ENCODE measurements at places on chromosomes 6 and 20.

DNA sequence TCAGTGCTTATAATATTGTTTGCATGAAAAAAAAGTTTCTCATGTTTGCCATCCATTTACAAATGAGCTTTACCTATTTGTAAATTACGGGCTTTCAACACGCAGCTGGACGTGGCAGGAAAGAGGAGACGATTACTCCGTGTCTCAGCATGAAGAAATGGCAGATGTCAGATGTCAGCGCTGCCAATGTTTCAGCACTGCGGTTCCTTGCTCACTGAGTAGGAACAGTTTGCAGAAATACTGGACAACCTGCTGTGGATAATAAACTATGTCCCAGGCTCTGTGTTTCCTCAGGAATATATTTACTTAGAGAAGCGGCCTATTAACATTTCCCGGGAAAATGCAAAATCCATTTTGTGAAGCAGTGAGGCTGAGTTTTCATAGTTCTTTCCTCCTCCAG lies 22.7 kb downstream of the RAMACL start:
- DNase-seq = no peak

DNA sequence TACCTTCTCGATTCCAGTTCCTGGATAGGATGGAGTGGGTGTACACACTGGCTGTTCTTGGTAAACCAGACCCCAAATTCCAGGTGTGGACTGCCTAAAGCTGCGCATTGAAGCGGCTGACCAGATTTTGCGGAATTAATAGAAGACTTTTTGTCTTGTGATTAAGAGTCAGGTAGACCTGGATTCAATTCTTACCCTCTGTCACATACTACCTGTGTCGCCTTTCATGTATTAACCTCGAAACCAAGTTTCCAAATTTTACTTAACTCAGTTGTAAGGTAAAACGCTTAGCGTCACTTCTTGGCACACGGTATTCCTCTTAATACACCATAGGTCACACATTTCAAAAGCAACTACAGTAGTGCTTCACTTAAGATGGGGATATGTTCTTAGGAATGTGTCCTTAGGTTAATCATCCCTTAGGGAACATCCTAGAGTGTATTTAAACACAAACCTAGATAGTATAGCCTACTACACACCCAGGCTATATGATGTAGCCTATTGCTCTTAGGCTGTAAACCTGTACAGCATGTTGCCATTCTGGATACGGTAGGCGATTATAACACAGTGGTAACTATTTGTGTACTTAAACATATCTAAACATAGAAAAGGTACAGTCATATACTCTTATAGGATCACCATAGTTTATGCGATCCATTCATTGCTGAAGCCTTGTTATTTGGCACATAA lies 733 bp upstream of the GOPC start:
- DNase-seq = no peak

GRCh38 chr6:44494011-44494501 lies 106.5 kb downstream of the CDC5L start:
- no peak for DNase-seq

DNA sequence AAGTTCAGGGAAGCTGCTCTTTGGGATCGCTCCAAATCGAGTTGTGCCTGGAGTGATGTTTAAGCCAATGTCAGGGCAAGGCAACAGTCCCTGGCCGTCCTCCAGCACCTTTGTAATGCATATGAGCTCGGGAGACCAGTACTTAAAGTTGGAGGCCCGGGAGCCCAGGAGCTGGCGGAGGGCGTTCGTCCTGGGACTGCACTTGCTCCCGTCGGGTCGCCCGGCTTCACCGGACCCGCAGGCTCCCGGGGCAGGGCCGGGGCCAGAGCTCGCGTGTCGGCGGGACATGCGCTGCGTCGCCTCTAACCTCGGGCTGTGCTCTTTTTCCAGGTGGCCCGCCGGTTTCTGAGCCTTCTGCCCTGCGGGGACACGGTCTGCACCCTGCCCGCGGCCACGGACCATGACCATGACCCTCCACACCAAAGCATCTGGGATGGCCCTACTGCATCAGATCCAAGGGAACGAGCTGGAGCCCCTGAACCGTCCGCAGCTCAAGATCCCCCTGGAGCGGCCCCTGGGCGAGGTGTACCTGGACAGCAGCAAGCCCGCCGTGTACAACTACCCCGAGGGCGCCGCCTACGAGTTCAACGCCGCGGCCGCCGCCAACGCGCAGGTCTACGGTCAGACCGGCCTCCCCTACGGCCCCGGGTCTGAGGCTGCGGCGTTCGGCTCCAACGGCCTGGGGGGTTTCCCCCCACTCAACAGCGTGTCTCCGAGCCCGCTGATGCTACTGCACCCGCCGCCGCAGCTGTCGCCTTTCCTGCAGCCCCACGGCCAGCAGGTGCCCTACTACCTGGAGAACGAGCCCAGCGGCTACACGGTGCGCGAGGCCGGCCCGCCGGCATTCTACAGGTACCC lies at the start of gene ESR1:
Gene ESR1 (plus strand): TSS at position 170 of the 858 bp plus-strand sequence. CDS start 231 bp downstream, at position 401.
- DNase-seq = no peak

- no peak for DNase-seq
Measured at GRCh38 chr6:73558624-73559398, 38.0 kb upstream of the EEF1A1 start.

- no peak for DNase-seq
Measured at GRCh38 chr6:113879186-113880096, 22.3 kb downstream of the MARCKS start.

DNA sequence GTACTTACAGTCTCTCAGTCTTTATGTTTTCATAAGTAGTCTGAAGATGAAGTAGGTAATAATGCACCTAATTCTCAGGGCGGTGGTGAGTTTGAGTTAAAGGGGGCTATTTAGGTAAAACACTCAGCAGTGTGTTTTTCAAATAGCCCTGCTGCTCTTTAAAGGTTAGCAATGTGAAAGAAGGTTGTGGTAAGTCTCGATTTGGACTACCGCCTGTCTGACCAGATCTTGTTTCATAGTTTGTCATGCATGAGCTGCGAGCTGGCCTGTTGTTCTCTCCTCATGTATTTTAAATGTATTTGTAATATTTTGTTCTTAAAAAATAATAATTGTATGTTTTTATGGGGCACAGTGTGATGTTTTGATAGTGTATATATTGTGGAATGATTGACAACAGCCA lies 340.2 kb downstream of the DHX35 start:
- DNase-seq = no peak

DNA sequence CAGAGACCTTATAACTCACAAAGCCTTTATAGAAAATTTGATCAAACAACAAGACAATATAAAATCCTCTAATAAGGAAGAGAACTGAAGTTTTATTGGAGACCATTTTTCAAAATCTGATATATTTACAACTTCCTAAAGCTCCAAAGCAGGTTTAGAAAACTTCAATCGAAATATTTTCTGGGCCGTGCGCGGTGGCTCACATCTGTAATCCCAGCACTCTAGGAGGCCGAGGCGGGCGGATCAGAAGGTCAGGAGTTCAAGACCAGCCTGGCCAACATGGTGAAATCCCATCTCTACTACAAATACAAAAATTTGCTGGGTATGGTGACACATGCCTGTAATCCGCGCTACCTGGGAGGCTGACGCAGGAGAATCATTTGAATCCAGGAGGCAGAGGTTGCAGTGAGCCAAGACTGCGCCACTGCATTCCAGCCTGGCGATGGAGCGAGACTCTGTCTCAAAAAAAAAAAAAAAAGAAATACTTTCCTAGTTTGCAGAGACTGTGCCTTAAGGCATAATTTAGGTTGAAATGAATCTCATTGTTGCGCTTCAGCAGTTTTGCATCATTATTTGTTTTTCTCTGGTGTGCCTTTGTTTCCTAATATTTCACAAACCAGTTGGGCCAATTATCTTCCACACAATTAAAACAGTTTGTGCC lies 60.6 kb upstream of the ASIP start:
- no peak for DNase-seq

GRCh38 chr20:4898282-4899244 lies 102.7 kb downstream of the SLC23A2 start:
- DNase-seq = no peak

- DNase-seq = no peak
Measured at GRCh38 chr20:6663104-6663503, 104.4 kb upstream of the BMP2 start.

DNA sequence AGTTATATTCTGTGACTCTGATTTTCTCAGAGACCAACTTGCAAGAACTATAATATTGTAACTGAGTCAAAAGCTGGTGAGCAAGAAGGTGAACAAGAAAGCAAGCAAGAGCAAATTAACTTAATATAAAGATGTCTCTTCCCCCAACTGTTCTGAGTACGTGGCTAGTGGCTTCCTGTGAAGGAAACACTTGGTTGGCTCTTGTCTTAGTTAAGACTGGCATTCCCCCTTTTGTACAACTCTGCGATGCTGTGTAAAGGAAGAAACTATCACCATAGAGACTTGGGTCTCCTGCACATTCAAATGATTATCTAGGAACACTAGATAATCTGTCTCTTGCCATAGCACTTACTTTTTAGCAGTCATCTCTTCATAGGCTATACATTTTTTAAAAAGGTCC lies 47.3 kb upstream of the TNFAIP3 start:
- no peak for DNase-seq

- no peak for DNase-seq
Measured at GRCh38 chr6:130382872-130383490, 17.2 kb downstream of the TMEM200A start.

- DNase-seq = no peak
Measured at GRCh38 chr6:49051281-49051680, 411.8 kb downstream of the MMUT start.

GRCh38 chr6:26020329-26021000 lies 57.9 kb downstream of the TRIM38 start:
- DNase-seq = peak; percentile 35

DNA sequence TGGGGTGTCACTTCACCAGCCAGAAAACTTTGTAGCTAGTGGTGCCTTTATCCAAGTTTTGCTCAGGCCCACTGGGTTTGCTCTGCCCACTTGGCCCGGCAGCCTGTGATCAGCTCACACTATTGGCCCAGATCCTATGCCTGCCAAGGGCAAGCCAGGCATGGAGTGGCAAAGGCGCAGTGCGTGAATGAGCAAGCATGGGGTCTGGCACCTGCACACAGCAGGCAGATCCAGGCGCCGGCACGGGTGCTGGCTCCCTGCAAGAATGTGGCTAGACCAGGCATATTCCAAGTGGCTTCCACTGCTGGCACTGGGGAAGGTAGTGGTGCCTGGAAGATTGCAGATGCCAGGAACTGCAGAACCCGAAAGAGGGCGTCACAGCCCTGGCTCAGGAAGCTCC lies 346.9 kb downstream of the LMBRD1 start:
- no peak for DNase-seq

GRCh38 chr6:52503851-52504781 lies 72.7 kb downstream of the TRAM2 start:
- DNase-seq = no peak

GRCh38 chr6:50922579-50923525 lies 104.2 kb downstream of the TFAP2B start:
- DNase-seq = no peak

GRCh38 chr6:170207586-170208181 lies 83.2 kb downstream of the DLL1 start:
- DNase-seq = no peak

- DNase-seq = no peak
Measured at GRCh38 chr6:13272131-13273046, 55.9 kb downstream of the TBC1D7 start.

- DNase-seq = no peak
Measured at GRCh38 chr6:112269114-112269513, 14.7 kb upstream of the LAMA4 start.

DNA sequence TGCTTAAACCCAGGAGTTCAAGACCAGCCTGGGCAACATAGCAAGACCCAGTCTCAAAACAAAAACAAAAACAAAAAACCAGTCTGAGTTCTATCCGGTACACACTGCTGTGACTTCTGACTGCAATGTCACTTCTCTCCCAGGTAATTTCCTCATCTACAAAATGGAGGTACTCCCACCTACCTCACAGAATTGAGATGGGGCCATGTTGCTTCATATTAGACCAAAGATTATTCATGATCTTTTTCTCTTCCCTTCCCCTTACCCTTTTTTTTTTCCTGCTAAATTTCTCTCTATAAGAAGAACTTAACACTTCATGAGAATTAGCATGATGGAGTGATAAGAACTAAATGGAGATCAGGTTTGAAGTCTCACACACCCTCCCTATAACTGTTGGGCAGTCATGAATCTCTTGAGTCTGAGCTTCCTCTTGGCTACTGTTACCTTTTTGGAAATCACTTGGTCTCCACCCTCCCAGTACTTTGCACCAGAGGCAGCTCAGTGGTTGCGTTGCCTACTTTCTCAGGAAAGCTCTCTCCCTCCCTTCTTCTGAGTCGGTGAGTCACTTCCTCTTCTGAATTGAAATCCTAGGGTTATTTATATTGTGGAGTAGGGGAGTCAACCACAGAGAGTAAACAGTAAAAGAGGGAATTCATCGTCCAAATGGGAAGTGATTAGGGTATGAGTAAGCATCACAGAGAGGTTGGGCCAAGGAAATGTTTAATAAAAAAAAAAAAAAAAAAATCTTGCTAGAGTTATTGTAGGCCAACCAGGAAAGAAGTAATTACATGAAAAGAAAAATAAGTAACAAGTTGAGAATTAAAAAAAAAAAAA lies 59.9 kb upstream of the MAP7 start:
- no peak for DNase-seq

- no peak for DNase-seq
Measured at GRCh38 chr20:25296094-25297093, 48.5 kb downstream of the PYGB start.

GRCh38 chr20:40676491-40677269 lies 12.4 kb downstream of the MAFB start:
- DNase-seq = no peak

DNA sequence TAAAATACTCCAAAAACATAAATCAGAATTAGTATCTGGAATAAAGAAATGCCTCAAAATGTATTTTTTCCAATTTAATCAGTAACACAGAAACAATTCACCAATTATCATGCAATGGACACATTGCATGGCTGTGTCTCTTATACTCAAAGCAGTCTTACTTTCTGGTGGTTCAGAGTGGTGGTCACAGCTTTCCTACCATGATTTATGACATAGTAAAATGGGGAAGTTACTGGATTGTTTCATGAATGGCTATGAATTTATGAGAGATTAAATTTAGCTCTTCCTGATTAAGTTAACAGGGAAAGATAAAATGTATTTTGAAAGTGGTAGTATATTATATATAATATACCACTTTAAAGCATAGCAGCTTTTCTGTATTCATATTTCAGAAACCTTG lies 331.5 kb upstream of the MAP3K7 start:
- no peak for DNase-seq

GRCh38 chr6:150683320-150683719 lies 83.6 kb downstream of the PLEKHG1 start:
- DNase-seq = no peak

GRCh38 chr20:20568604-20569205 lies 143.7 kb downstream of the RALGAPA2 start:
- no peak for DNase-seq

DNA sequence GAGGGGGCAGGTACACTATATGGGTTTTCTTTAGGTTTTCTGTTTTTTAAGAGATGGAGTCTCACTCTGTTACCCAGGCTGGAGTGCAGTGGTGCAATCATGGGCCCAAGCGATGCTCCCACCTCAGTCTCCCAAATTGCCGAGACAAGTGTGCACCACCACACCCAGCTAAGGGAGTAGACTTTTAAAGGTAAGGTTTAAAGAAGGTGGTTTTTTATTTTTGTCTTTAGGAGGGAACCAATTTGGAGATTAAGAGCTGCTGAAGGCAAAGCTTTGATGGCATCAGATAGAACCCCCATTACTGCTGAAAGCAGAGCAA lies 7.9 kb downstream of the SRSF6 start:
- DNase-seq = no peak

Data from activated CD8-positive, alpha-beta memory T cell treated with anti-CD3 and anti-CD28 coated beads for 4 hours (primary cell).